NCI-H345 (cell line): ENCODE measurements at places on chromosomes 6 and 20.

- DNase-seq, result no peak
These were observed 373.3 kb downstream of the CDKAL1 start for GRCh38 chr6:20907486-20908071.

GRCh38 chr20:57526087-57526884, 1.3 kb upstream of the CTCFL start:
- DNase-seq, result no peak

DNA sequence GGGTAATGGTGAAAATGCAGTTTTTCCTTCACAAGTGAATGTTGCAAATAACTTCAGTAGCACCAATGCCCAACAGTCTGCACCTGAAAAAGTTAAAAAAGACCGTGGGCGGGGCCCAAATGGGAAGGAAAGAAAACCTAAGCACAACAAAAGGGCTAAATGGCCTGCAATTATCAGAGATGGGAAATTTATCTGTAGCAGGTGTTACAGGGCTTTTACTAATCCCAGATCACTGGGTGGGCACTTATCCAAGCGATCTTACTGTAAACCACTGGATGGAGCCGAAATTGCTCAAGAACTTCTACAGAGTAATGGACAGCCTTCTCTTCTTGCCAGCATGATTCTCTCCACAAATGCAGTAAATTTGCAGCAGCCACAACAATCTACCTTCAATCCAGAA, 64.8 kb upstream of the SMIM8 start:
- no peak for DNase-seq

DNA sequence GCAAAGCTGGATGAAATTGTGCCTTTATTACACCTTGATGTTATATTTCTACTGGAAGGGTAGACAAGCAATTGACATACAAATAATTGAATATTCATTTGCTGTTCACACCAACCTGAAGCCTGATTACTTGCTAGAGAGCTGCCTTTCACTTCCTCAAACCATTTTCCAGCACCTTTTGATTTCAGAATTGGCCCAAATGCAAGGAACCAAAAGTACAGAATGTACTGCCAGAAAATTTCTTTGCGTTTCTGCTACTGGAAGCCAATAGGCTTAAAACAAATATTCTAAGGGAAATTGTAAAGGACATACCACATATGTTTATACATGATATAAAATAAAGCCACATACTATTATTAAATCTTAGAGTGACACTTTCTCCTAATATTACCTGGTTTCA, 94.5 kb downstream of the RFPL4B start:
- DNase-seq, result no peak

GRCh38 chr6:118812970-118813369, 81.0 kb upstream of the ASF1A start:
- DNase-seq, result no peak

GRCh38 chr6:27556406-27556805, 83.5 kb upstream of the ZNF184 start:
- DNase-seq, result no peak

GRCh38 chr6:141744194-141744925, 388.4 kb upstream of the GJE1 start:
- DNase-seq, result no peak

DNA sequence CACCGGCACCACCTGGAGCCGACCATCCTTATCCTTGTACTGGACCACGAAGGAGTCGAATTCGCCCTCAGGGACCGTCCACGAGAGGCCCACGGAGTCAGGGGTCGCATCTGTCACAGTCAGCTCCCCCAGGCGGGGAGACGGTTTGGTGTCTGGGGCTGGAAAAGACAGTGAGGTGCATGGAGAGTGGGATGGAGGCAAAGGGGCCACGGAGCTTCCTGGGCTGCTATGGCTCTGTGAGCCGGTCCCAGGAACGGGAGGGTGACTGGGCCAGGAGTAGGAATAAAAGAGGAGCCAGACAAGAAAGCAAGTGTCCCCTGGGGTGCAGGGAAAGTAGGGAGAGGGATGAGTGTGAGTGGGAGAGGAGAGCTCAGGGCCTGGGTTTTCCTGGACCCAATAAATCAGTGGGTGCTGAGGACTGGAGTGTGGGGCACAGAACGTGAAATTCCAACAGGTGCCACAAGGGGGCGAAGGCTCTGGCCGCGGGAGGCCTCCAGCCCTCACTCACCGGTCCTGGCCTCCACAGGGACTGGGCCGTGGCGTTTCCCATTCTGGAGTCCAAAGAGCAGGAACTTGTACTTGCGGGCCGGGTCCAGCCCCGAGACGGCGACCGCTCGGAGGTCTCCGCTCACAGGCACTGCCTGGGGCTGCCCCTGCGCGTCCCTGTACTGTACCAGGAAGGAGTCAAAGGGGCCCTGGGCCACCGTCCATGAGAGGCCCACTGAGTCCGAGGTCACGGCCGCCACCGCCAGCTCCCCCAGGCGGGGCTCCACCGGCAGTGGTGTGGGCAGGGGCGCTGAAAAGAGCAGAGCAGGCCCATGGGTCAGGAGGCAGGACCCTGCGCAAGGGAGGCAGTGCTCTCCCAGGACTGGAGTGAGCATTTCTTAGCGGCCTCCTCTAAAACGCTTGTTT, 9.9 kb downstream of the CYP21A2 start:
- peak; percentile 37 for DNase-seq

GRCh38 chr6:34094474-34095135, 51.3 kb downstream of the GRM4 start:
- DNase-seq, result peak; percentile 84

DNA sequence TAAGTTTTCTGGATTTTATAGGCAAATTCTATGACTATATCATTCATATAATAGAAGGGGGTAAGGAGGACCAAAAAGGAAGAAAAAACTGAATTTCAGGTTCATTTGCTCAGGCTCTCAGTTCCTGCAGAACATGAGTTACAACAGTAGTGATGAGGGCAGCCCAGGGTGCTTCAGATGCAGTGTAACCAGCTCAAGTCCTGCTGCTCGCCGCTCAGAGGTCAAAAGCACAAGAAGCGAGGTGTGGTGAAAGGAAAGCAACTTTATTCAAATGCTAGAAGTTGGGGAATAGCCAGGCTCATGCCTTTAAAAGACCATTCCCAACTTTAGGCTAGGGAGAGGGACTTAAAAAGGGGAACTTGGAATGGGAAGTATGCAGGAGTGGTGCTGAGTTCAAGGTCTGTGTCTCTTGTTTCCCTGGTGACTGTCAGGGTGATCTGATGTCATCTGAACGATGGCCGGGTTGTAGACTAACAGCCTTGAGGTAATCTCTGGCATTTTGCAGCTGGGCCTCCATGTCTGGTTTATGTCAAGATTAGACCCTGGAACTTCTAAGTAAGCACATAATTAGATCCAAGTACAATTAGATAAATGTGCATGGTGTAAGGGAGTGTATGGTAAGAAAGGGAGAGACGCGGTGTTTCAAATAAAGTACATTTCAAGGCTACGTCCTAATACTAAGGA, 14.5 kb upstream of the SEC63 start:
- DNase-seq, result no peak

- no peak for DNase-seq
These were observed 13.0 kb upstream of the MPC1 start for GRCh38 chr6:166395778-166396177.

- no peak for DNase-seq
These were observed 255.0 kb upstream of the ZFP64 start for GRCh38 chr20:52446421-52447224.

- no peak for DNase-seq
These were observed 60.2 kb downstream of the MRAP2 start for GRCh38 chr6:84093441-84094435.

- DNase-seq, result no peak
These were observed 25.7 kb downstream of the TPX2 start for GRCh38 chr20:31764641-31765305.

GRCh38 chr20:61768571-61769285, 297.0 kb downstream of the TAF4 start:
- no peak for DNase-seq

DNA sequence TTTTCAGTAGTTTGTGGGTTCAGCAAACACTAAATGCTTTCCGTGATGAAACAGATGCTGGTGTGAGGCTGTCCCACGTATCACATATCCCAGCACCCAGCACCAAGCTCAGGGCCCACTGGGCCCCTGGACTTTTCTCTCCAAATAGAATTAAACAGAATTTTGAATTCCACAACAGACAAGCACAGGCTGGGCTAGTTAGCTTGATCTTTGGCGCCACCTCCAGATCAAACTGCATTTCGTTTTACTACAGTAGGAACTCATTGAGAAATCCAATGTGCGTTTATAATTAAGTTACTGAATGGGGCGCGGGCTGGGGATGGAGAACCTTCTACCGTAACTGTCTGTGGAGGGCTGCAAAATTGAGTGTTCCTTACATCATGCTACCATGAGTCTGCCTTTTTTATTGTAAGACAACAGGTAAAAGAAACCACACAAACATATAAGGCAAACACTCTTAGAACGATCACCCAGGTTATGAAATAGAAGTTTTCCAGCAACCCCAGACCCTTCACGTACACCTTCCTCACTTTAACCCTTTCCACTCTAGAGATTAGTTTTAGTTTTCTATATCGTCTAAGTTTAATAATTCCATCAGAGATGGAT, 107.8 kb downstream of the ZFP64 start:
- peak; percentile 62 for DNase-seq

DNA sequence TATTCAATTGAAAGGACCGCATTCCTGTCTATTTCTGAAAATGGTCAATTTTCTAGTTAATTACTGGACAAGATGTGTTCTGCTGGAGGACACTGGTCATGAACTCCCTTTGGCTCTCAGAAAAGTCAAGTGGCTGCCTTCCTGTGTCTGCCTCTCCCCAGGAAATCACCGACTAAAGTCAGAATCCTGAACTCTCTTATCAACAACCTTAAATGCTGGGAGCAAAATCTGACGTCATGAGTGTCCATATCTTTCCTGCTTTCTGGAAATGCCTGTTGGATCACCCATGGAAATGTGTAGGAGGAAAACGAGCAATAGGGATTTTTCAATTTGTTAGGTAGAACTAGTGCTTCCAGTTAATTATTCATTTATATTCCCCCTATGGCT, 53.5 kb upstream of the PLCB1 start:
- DNase-seq, result no peak

DNA sequence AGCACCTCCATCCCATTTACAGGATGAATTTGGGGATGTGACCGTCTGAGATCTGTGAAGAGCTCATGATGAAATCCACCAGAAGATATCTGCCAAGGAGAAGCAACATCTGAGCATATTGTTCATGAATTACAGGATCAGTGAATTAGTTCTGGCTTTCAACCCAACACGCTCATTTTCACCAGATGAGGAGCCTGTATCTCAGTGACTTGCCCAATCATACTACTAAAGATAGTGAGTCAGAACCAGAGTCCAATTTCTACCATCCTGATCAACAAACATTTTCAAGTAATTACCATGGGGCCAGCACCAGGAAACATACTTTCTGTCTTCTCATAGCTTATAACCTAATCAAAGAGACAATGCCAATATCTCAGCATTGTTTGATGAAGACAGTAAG, 116.6 kb downstream of the ZDHHC14 start:
- DNase-seq, result no peak

GRCh38 chr6:62479697-62480220, 193.7 kb upstream of the KHDRBS2 start:
- no peak for DNase-seq

GRCh38 chr6:51430589-51430988, 611.9 kb downstream of the TFAP2B start:
- DNase-seq, result no peak

GRCh38 chr6:30047220-30047619, 13.8 kb upstream of the POLR1H start:
- no peak for DNase-seq

DNA sequence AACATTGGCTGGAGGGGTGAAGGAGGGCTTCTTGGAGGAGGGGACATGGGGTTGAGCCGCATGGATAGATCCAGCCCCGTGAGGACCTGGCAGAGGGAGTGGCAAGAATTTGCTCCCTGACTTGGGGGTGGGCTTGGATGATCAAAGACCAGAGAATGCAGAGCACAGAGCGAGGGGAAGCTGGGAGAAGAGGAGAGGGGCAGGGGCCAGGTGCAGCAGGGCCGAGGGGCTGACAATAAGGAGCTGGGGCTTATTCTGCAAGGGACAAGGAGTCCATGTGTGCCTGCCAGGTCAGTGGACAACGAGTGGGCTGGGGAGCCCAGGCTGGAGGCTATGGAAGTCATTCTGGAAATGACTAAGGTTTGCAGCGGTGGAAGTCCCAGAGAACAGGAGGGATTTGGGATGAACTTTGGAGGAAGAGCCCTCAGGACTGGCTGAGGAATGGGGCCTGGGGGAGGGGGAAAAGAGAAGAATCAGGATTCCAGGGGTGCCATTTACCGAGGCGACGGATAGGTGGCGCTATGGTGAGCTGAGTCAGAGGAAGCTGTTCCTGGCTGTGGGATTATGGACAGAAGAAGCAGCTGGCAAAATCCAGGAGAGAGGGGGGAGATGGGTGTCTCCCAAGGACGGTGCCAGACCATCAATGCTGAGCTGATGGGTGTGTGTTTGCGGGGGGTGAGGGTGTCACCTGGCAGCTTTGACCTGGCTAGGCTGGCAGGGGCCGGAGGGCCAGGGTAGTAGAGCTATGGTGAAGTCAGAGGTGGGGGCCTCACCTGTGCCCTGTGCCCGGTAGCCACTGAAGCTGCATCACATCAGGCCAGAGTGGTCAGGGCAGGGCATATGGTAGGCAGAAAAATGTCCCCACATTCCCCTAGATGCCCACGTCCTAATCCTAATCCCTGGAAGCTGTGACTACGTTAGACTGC, 7.8 kb downstream of the KCNG1 start:
- DNase-seq, result peak; percentile 64

DNA sequence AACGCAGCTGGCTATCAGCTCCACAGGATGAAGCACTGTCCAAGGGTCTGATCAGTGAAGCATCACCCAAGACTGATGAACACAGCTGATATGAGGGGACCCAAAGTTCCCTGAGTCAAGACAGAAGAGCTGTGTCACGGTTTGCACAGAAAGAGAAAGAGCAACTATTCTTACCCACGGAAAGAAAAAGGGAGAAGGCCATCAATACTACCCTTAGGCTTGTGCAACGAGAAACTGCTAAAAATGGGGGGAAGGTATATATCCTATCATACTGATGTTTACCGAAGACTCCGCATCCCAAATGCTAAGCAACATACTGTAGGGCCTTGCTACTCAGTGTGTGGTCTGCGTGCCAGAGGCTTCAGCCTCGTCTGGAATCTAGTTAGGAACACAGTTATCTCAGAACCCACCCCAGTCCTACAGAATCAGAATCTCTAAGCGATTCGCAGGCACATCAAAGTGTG, 665 bp downstream of the FASTKD5 start:
- DNase-seq, result no peak

DNA sequence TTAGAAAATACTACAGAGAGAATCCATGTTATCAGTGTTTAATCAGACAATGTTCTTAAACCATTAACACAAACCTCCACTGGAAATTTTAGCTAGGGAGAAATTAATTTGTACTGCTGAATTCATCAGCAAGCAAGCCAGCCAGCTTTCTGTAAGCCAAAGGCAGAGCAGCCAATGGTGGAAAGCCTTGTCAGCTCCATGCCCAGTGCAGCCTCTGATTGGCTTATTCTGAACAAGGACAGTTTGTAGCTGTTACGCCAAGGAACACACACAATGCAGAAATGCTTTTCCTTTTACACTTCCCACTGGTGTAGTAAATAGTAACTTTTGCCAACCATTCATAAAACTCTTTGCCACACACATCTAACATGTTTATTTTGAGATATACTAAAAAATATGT, 265.0 kb downstream of the TENT5A start:
- DNase-seq, result no peak

GRCh38 chr20:5315807-5316187, 957 bp downstream of the PROKR2 start:
- no peak for DNase-seq

- no peak for DNase-seq
These were observed 13.3 kb downstream of the GABBR1 start for GRCh38 chr6:29619578-29620160.
